ENCODE measurements at places on chromosomes 6 and 20.
A peak's percentile ranks its signal among the peaks of the same experiment; 100 is the strongest.

GRCh38 chr6:133526436-133526835, 285.3 kb downstream of the EYA4 start:
- no peak for DNase-seq

DNA sequence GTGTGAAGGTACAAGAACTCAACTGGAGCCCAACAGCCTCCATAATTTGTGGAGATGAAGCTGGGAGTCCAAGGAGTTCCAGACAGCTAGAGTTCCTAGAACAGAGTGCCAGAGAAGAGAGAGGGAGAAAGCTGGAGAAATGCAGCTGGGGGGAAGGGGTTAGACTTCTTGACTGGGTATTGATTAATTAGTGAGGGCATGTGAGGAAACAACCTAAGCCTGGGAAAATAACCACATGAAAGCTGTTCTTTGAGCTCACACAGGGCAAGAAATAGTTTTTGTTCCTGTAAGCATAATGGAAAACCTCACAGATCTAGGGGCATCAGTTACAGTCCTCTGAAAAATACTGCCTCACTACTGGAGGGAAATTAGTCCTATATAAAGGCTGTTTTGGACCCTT, 230.5 kb upstream of the FKBP1C start:
- DNase-seq: no peak

- no peak for DNase-seq
Measured at GRCh38 chr6:88734544-88734943, 228.9 kb downstream of the RNGTT start.

DNA sequence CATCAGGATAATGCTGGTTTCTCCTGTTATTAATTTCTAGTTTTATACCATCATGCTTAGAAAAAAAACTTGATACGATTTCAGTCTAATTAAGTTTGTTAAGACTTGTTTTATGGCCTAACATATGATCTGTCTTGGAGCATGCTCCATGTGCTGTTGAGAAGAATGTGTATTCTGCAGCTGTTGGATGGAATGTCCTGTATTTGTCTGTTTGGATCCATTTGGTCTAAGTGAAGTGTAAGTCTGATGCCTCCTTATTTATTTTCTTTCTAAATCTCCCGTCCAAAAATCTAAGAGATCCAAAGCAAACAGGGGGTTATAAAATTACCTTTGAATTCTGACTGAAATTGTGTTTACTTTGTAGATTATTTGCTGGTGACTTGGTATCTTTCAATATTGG, 30.0 kb upstream of the PRND start:
- DNase-seq: no peak

GRCh38 chr6:47187893-47188587, 121.7 kb downstream of the TNFRSF21 start:
- DNase-seq: no peak

DNA sequence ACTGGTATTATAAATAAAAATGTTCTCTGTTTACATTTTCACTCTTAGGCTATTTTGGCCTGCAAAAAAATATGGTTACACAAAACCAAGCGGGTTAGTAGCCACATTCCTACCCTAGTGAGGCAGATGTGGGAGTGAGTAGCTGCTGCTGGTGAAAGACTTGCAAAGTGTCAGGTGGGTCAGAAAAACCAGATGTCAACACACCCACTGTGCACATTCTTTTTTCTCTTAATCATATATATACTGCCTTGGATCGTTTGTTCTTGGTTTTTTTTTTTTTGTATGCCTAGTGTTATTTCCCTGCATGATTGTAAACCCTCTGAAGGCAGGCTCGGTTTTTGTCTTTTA, 68.0 kb upstream of the TFB1M start:
- DNase-seq: no peak

DNA sequence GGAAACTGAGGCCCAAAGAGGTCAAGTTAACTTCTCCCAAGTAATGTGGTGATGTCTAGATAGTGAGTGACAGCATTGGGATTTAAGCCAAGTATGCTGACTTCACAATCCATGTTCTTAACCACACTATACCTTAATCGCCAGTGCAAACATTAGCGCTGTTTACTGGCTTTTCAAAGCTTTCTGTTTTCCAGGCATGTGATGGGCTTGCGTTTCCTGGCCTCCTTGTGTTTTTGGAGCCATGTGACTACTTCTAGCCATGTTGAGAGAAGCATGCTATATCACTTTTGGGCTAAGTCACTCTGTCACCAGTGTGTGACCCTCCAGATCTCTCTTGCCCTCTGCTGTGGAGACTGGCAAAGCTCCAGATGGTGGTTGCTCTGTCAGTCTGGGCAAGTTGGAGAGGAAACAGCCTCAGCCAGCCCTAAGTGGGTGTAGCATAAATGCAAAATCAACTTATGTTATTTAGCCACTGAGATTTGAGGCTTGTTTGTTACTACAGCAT, 76.9 kb downstream of the ANKRD6 start:
- DNase-seq: no peak

DNA sequence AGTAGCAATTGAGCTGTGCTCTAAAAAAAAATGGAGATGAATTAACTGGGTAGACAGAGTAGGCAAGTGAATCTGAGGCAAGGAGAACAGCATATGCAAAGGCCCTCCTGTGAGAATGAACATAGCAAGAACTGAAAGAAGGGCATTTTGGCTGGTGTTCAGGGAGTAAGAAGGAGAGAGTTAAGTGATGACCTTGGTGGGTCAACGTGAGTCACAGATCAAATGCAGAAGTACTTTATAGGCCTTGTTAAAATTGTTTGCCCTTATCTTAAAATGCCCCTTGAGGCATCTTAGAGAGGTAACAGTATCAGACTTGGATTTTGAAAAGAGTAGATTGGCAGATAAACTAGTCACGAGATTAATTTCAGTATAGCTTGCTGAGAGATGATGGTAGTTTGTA, 24.5 kb downstream of the NDUFAF5 start:
- no peak for DNase-seq

- DNase-seq: no peak
Measured at GRCh38 chr6:95681736-95682135, 104.4 kb downstream of the MANEA start.

DNA sequence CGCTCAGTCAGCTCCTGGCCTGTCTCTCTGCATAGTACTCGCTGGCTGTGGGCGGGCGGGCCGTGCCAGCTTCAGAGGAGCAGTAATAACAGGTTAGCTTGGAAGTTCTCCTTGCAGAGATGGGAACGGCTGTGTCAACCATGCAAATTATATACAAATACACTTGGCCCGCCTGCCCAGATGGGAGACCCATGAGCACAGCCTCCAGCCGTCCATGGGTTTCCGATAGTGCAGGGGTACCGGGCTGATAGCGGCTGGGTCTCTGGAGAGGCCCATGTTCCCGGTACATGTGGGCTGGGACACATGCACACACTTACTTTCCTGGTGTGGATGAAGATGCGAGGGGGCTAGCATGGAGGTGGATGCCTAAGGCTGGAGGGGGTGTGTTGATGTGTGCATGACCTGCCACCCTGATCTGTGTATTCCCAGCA, 12.8 kb upstream of the ZNF831 start:
- DNase-seq: no peak

DNA sequence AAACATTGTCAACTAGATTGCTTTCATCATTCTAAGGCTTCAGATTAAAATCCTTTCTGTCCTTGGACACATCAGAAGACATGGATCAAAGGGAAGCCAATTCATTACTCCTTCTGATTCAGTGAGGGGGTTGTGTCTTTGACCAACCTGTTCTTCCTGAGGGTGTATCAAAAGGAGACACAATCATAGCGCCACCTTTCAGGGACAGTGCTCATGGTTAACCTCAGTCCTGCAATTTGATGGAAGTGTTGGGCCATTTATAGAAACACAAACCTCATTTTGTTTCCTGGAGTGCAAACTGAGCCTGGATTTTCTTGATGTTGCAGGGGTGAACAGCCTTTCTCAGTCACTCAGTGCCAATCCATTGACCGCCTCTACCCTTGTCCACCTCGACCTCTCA, 163.9 kb upstream of the SCGN start:
- DNase-seq: no peak

- no peak for DNase-seq
Measured at GRCh38 chr20:13340088-13340487, 119.0 kb downstream of the ISM1 start.

GRCh38 chr6:170134471-170135440, 156.1 kb downstream of the DLL1 start:
- peak; percentile 68 for DNase-seq

GRCh38 chr6:12422848-12423247, 132.7 kb downstream of the EDN1 start:
- DNase-seq: no peak

- no peak for DNase-seq
Measured at GRCh38 chr6:106046116-106046853, 39.9 kb upstream of the PRDM1 start.

DNA sequence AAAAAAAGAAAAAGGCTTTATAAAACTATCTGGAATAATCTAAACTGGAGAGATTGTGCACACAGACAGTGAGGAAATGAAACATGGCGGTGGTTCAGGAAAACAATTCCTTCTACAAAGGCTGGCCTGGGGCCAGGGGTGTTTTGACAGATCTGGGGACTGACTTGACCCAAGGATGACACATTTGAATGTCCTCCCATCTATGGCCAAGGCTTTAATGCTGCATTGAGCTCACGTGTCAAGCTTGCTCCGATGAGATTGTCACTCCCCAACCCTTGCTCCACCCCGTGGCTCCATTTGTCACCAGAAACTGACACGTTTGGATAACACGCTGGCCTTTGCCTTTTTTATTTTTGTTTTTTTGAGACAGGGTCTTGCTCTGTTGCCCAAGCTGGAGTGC, 156.1 kb downstream of the ZFP64 start:
- DNase-seq: no peak

- no peak for DNase-seq
Measured at GRCh38 chr6:54058236-54058635, 53.0 kb upstream of the MLIP start.

DNA sequence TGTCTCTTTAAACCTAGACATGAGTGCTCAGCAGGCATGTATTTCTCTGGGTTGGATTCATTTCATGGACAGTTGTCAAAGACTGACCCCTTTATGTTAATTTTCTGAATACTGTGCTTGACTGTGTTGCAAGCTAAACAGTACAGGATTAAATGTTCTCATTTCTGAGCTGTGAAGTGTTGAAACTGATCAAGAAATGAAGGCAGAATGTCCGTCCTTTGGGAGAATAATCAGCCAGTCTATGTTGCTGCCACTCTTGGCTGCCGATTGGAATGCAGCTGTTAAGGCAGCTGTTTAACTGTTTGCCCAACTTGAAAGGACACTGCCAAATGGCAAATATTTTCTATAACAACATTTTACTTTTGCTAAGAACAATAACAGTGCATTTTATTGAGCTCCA, 87.3 kb downstream of the CEP57L1 start:
- DNase-seq: no peak

- no peak for DNase-seq
Measured at GRCh38 chr6:35449287-35449881, 2.8 kb upstream of the FANCE start.

GRCh38 chr20:61975407-61976129, 90.1 kb downstream of the TAF4 start:
- no peak for DNase-seq
